ENCODE measurements at places on chromosomes 1 and 21.

DNA sequence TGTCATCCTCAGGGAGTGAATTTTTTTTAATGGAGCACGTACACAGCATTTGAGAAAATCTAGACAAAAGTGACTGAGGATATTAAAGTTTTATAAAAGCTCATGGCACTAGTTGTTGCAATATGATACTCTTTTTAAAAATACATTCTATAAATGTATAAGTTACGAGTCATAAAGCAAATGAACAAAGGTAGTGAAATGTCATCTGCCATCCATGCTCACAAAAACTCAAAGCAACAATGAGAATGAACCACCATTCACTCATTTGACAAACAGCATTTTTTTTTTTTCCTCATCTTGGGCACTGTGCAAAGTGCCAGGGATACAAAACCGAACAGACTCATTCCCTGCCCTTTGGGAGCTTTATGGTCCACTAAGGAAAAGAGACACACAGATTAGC, 38.7 kb downstream of the GPR137B start:
- no peak for DNase-seq

GRCh38 chr1:247551721-247552120, 2.8 kb downstream of the GCSAML start:
- no peak for DNase-seq

DNA sequence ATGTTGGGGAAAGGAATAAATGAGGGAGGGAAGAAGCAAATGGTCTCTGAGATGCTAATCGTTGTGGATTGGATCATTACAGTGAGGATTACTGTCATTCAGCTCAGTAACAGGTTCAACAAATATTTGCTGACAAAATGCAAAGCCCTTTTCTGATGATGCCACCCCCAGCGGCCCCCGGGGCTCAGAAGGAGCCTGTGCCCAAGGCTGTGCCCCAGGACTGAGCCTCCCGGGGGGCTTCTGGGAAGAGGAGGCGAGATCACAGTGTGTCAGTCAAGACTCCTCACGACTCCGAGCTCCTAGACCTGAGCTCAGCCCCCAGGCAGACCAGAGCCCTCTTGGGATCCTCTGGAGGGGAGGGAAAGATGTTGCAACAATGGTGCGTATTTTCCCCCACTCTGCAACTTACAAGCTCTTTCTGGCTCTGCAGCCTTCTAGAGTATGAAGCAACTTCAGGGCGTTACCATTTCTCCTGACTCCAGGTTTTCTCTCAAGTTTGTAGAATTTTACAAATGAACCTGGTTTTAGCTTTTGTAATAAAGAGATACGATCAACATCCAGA, 20.8 kb downstream of the EPHA8 start:
- no peak for DNase-seq

- no peak for DNase-seq
These were observed 40.3 kb downstream of the CFHR5 start for GRCh38 chr1:197017558-197018146.

DNA sequence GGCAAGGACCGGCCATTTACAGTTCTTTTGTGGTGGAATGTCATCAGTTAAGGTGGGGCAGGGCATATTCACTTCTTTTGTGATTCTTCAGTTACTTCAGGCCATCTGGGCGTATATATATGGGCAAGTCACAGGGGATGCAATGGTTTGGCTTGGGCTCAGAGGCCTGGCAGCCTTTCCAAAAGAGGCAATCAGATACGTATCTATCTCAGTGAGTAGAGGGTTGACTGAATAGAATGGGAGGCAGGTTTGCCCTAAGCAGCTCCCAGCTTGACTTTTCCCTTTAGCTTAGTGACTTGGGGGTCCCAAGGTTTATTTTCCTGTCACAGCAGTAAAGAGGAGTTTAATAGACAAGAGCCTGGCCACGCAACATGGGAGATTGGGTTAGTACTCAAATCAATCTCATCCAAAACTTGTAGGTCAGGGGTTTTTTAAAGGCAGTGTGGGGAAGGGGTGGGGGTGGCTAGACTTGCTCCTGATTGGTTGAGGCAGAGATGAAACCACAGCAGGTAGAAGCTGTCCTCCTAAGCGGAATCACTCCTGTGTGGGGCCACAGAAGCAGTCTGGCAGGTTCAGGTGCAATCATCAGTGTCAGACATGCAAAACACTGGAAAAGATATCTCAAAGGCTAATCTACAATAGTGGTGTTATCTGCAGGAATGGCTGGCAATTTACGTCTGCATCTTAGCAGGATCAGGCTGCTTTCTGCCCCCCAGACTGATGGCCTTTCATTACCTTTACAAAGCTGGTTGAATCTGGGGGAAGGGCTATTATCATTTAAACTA, 112.9 kb downstream of the TLR5 start:
- DNase-seq, result no peak

DNA sequence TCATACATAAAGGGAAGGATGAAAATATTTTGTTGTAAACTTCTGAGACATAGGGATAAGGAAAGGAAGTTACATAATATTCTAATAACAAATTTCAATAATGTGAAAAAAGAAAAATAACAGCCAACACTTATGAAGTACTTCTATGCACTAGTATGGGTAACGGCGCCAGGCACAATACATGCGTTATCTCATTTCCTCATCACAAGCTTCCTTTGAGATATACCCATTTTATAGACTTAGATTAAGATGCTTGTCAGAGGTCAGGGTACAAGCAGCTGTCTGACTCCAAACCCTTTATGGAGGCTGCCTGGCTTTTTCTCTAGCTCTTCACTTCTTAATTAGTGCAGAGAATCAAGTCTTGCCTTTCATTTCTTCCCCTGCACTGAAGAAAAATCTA, 41.3 kb downstream of the TCP10L start:
- no peak for DNase-seq

- DNase-seq, result peak; percentile 80
These were observed 2.8 kb downstream of the KCNJ9 start for GRCh38 chr1:160083968-160084770.

- no peak for DNase-seq
These were observed 43.5 kb downstream of the PLA2G4A start for GRCh38 chr1:186872291-186872690.

- no peak for DNase-seq
These were observed 696.6 kb upstream of the BRINP3 start for GRCh38 chr1:191174298-191174697.

DNA sequence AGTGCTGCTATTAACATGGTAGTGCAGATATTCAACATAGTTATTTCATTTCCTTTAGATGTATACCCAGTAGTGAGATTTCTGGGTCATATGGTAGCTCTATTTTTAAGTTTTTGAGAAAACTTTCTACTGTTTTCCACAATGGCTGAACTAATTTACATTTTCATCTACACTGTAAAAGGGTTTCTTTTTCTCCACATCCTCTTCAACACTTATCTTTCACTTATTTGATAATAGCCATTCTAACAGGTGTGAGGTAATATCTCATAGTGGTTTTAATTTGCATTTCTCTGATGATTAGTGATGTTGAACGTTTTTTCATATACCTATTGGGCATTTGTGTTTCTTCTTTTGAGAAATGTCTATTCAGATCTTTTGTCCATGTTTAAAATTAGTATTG, 149.8 kb downstream of the PDE4B start:
- DNase-seq, result no peak

DNA sequence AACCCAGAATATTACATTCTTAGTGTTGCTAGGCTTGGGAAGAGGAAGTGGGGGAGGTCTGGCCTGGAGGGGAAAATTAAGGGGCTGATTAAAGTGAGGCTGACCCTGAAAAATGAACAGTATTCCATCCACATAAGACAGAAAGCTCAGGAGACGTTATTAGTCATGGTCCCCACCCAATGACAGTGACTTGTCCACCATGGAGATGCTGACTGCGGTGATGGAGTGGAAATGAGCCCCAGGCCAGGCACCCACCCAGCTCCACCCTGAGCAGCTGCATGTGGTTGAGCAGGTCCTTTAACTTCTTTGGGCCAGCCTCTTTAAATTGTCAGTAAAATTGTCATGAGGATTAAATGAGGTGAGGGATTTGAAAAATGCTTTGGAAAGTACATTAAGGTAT, 1.4 kb upstream of the SPRR4 start:
- no peak for DNase-seq

DNA sequence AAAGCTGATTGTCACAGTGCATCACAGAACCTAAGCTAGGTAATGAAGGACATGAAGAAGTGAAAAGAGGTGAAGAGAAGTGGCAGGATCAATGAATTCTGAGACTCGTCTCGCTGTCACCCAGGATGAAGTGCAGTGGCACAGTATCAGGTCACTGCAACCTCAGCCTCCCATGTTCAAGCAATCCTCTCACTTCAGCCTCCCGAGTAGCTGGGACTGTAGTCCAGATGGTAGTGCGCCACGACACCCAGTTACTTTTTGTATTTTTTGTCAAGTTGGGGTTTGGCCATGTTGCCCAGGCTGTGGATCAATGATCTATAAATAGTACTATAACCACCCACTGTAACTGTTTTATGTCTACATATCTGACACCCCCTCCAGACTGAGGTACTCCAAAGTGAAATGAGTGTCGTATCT, 33.1 kb downstream of the PTP4A2 start:
- no peak for DNase-seq

DNA sequence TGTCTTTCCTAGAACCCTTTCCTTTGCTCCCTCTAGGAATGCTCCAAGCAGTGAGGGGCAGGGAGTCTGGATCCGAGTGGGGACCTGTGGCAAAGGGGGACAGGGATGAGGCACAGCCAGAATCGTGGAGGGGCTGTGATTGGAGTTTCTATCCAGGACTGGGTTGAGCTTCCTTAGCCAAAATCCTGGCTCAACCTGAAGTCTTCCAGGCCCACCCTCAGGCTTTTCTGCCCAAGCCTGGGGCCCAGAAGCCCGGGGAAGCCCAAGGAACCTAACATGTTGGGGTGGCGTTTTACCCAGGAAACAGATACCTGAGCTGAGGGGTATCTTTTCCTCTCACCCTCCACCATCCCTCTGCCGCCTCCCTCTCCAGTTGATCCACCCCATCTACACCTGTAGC, 5.4 kb downstream of the MYOG start:
- no peak for DNase-seq

GRCh38 chr1:41400225-41400624, 39.0 kb downstream of the FOXO6 start:
- DNase-seq, result no peak

GRCh38 chr1:31154000-31154631, 85.6 kb downstream of the NKAIN1 start:
- DNase-seq, result no peak

DNA sequence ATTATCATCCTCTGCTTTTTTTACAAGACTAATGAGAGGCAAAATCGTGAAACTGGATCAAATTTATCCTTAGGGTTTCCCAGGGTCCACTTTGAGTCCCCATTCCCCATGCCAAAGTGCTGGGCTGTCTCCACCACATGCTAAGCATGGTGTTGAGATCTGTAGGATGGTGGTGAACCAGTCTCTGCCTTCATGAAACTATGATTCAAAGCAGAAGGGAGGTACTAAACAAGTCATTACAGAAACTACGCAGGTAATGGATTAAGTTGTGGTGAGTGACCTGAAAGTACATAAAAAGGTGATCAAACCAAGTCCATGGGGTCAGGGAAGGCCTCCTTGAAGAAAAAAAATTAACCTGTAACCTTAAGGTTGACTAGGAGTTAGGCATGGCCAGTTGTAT, 265.2 kb downstream of the ATG4C start:
- no peak for DNase-seq

DNA sequence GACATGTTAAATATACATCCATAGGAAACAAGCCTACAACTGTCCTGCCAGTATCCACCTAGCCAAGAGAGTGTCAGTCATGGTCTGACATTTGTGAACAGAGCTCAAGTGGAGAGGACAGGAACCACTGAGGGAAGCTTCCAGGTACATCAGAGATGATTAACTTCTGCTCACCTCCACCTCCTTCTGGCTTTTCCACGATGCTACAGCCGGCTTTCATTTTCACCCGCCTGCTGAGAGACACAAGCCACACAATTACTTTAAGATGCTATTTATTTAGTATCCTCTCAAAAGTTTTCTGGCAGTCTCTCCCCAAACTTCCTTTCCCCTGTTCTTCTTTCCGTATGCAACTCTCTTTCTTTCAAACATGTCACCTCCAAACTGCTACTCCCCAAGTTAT, 2.1 kb downstream of the ETV3 start:
- peak; percentile 35 for DNase-seq

All from CD4-positive, alpha-beta T cell treated with Interleukin-17A for 1 hour (primary cell).